Activated naive CD8-positive, alpha-beta T cell treated with anti-CD3 and anti-CD28 coated beads, Interleukin-2, amount 10 ng/mL, durations not matched to agents 7 days and 5 days (primary cell): ENCODE measurements at places on chromosomes 1 and 21.

- DNase-seq, result no peak
Observed at GRCh38 chr21:44728716-44729115, 17.3 kb upstream of the TSPEAR start.

GRCh38 chr1:185159966-185160365 lies 3.0 kb downstream of the SWT1 start:
- no peak for DNase-seq

DNA sequence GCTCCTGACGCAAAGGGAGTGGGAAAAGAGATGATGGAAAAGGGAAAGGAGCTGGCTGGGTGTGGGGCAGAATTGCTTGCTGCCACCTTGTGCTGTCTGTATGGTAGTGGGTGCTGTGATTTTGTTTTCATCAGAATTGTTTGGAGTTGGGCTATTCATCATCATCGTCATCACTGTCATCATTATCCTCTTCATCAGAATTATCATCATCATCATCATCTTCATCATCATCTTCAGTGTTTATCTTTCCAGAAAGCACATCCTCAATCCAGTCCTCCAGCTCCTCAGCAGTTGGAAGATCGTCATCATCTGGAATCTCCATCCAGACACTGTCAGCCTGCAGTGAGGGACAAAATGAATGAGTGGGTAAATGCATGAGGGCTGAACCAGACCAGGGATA lies 59.3 kb downstream of the VANGL1 start:
- no peak for DNase-seq

- DNase-seq, result no peak
Observed at GRCh38 chr1:183318433-183318832, 99.7 kb downstream of the NMNAT2 start.

DNA sequence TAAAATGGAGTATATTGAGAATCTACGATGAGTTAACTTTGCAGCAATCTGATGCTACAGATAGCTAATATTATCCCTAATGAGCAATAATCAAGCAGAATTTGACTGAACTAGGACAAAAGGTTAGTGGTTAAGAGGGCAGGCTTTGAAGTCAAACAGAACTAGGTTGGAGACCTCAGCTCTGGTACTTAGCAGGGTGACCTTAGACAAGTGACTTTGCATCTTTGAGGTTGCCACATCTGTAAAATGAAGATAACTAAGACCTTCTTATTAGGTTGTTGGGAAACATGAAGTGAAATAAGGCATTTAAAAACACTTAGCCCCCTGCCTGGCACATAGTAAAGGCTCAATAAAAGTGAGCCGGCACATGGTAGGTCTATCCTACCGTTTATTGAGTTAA lies 4.3 kb upstream of the FUCA1 start:
- DNase-seq, result no peak

DNA sequence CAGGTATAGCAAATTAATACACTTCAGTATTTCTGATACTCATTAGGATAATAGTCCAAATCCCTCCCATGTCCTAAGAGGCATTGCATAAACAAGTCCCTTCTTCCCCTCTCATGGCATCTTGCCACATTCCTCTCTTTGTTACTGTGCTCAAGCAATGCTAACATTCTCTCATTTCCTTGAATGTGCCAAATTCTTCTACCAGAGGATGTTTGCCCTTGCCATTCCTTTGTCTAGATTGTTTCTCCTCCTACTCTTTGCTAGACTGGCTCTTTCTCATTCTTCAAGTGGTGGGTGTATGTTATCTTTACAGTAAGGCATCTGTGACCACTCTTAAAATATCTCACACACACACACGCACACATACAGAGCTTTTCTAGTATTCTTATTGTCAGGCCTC lies 621.0 kb upstream of the CXADR start:
- no peak for DNase-seq

DNA sequence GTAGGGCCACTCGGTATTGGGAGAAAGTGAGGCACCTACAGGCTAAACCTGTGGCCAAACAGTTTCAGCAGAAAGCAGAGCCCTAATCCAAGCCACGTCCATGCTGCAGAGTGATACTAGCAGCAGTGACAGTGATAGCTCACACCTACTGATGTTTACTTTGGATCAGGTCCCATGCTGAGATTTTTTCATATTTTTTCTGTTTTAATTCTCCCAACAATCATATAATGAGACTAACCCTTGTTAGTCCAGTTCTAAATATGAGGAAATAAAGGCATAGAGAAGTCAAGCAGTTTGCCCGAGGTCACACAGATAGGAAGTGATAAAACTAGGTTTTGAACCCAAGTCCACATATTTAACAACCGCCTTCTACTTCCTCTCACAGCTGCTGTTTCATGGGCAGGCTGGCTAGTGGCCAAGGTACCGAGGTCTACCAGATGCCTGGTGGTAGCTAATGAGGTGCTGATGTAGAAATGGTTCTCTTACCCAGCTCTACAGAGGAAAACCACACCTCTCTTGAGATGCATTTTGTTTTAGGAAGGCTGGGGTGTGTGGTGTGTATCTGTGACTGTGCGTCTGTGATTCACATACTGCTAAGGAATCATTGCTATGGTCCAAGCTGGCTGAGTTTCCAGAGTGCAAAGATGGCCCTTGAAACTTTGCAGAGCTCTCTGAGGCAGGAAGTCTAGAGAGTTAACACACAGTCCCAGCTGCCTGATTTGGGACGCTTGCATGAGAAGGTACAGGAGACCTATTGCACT lies 80.3 kb upstream of the ARTN start:
- no peak for DNase-seq

- no peak for DNase-seq
Observed at GRCh38 chr21:38255571-38256117, 1.1 kb upstream of the KCNJ15 start.

DNA sequence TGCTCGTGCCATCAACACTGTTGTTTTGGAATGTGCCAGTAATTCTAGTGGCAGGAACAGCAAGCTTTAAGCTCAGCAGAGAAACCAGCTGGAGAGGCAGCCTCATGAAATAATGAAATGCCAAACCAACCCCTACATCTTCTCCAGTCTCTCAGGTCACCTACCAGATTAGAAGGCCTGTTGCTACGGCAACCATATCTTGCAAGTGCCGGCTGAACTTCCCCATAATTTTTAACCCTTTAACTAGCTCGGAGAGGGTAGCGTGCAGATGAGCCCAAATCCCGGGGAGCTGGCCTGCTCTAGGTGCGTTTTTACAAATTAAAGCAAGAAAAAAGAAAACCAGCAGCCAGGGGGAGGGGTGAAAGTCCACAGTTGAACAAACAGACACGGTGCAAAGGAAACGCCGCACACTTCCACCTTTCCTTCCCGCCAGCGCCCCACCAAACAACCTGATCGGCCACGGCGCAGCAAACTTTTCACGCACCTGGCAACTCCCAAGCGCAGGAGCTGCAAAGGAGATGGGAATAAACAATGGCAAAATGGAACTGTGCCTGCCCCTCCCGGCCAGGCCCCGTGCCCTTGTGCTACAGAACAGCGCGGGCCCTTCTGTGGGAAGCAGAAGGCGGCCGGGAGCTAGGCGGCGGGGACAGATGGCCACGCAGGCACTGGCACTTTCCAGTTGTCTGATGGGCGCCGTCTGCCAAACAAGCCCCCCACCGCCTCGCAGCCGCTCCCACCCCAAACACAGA lies 50.1 kb downstream of the SSBP3 start:
- no peak for DNase-seq

- DNase-seq, result peak; percentile 70
Observed at GRCh38 chr1:193479187-193479586, 292.8 kb upstream of the B3GALT2 start.

- DNase-seq, result no peak
Observed at GRCh38 chr1:206676499-206676898, 8.2 kb upstream of the MAPKAPK2 start.

DNA sequence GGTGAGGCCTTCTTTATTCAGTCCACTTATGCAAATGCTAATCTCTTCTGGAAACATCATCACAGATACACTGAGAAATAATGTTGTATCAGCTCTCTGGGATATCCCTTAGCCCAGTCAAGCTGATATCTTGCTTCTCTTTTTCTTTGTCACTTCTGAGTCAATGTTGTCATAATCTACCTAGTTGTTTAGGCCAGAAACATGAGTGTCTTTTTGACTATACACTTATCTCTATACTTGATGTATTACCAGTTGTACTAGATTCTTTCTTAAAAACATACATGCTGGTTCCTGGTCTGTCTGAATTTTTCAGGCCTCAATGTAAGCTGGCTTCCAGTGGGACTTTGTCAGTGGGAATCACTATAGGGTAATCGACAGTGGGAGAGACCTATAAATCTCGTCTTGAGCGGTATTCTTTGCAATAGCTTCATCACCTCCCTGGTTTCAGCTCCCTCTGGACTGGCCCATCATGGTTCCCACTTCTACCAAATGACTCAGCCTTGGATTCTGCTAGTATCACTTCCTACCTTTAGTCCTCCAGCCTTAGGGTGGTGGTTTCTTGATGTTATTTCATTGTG lies 135.2 kb upstream of the CYYR1 start:
- DNase-seq, result no peak

- no peak for DNase-seq
Observed at GRCh38 chr1:193856261-193856660, 669.8 kb upstream of the B3GALT2 start.

GRCh38 chr1:9233241-9233941 lies 1.2 kb upstream of the H6PD start:
- DNase-seq, result no peak

GRCh38 chr1:116089870-116090269 lies 21.3 kb upstream of the MAB21L3 start:
- no peak for DNase-seq

- no peak for DNase-seq
Observed at GRCh38 chr1:212759683-212760082, 31.9 kb downstream of the NSL1 start.

- DNase-seq, result no peak
Observed at GRCh38 chr1:231727171-231727570, 100.6 kb downstream of the DISC1 start.

DNA sequence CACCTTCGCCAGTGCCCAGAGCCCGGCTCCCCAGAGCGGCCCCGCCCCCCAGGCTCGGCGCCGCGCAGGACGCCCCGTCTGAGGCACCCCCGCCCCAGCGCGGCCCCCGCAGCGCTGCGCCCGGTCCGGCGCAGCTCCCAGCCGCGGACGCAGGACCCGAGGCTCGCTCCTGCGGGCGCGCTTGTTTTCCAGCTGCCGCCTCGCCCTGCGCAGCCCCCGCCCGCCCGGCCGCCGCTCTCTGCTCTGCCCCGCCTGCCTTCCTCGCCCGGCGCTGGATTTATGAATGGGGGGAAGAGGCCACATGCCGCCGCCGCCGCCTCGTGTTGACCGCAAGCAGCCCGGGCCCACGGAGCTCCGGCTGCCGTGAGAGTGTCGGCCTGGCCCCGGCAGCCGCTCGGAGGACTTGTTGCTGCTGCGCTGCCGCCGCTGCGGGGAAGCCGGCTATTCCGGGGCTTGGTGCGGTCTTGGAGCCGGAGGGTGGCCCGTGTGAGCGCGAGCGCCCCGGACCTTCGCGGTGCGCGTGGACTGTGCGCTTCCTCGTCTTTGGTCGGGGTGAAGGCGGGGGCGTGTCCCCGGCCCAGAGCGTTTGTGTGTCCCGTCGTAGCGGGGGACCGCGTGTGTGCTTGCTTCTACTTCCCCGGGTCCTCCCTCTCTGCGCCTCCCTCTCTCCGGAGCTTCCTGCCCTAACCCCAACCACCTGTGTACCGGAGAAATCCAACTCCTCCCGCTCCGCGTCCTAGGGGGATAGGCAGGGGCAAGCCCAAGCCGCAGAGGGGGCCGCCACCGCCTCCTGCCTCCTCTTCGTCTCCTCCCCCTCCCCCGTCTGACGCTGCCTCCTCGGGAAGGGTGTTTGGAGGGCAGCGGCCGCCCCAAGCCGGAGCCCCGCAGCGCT lies 736 bp downstream of the KCNC4 start:
- DNase-seq, result peak; percentile 72

DNA sequence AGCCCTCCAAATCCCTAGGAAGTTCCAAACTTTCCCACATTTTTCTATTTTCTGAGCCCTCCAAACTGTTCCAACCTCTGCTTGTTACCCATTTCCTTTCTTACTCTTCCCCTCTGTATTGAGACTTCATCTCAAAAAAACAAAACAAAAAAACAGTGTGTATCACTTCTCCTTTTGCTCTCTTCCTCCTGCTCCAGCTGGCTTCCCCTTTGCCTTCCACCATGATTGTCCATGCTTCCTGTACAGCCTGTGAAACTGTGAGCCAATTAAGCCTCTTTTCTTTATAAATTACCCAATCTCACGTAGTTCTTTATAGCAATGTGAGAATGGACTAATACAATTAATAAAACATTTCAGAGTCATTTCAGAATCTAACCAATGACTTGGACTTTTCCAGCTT lies 69.6 kb upstream of the KRTAP19-8 start:
- DNase-seq, result no peak

GRCh38 chr1:89261926-89262515 lies 10.6 kb downstream of the GBP5 start:
- no peak for DNase-seq

DNA sequence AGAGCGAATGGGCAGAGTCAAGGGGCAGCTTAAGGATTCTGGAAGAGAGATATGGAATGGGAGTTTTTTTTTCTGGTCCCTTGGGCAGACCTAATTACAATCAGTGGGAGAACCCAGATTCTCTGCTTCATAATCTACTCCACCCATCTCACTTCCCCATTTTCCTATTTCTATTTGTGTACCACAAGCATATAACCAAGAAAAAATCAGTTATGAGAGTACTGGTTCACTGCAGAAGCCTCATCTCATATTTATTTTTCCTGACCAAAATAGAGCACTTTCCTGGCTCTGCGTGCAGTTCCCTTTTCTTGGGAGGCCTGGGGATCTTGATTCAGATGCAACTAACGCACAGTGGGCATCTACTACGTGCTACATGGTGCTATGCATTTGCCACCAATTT lies 82.2 kb upstream of the SLFNL1 start:
- DNase-seq, result no peak

DNA sequence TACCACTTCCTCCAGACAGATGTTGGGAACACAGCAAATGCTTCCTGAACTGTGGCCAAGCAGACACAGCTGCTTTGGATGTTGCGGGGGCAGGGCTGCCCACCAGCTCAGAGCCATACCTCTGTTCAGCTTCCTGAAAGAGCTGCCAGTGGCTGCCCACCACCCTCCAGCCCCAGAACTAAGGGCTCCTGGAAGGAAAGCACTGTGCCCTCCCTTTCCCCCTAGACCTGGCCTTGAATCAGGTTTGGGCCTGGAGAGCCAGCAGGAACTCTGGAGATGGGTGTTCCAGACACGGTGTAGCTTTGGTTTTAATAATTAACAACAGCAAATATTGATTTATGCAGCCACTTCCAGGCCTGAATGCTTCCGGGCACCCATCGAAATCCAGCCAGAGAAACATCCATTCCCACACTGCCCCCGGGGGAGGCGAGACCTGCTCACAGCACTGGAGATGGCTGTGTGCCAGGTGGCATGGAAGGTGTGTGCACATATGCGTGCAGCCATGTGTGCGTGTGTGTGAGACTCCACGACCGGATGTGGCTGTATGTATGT lies 45.7 kb downstream of the RAP1GAP start:
- DNase-seq, result no peak
